T-helper 1 cell (primary cell): ENCODE measurements at places on chromosomes 6 and 20.

DNA sequence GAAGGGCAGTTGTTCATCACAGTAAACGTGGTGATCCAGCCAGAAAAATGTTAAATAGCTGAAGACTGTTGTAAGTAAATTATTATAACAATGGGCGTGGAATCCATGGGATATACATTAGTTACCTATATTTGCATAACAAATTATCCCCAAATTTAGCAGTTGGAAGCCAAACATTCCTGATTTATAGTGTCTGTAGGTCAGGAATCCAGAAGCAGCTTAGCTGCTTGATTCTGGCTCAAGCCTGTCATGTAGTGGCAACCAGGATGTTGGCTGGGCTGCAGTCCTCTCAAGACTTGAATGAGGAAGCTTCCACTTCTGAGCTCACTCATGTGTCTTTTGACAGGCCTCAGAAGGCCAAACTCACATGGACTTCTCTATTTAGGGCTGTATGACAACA lies 6.9 kb upstream of the ADGRB3 start:
- DNase-seq = no peak

DNA sequence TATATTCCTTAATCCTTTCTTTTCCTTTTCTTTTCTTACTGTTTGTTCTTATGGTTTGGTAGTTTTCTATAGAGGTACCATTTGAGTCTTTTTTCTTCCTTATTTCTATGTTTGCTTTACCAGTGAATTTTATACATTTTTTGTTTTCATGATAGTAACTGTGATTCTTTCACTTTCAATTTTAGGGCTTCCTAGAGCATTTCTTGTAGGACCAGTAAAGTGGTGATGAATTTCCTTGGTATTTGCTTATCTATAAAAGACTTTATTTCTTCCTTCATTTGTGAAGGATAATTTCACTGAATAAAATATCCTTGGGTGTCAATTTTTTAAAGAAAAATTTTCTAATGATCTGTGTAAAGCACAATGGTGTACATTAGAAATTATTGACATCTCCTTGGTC lies 637.4 kb downstream of the CD109 start:
- no peak for DNase-seq

DNA sequence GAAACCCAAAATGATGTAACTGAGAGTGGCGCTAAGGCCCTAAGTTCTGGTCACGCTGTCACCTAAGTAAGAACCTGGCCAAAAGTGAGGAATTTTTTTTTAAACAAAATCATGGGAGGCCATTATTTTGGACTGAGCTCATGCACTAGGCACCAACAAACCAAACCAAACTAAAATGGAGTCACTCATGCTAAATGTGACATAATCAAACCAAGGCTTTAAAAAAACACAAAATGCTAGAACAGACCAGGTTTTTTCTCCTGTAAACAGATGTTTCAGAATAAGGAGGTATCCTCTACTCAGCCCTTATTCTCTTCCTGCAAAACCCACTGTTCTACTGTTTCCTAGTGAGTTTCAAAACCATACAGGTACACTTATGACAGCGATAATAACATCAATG lies 1.1 kb upstream of the C6orf89 start:
- no peak for DNase-seq

GRCh38 chr20:22403632-22404361 lies 180.6 kb downstream of the FOXA2 start:
- DNase-seq = no peak

DNA sequence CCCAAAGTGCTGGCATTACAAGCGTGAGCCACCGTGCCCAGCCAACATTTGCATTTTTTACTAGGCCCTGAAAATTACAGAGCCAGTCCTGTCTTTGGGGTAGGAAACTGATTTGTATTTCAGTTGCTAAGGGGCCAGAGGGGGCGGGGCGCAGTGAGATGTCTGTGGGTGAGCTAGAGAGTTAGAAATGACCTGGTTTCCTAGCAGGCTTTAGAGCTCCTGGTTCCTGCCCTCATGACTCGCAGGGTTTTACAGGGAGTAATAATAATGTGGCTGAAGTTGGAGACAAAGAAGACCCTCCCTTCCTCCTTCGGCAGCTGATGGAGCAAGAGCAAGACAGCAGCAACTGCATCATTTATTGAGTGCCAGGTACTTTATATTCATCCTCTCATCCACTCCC lies 131.5 kb downstream of the TFAP2C start:
- DNase-seq = no peak
